ENCODE measurements at places on chromosomes 2 and 18. TPM values are rescaled to one million over a fixed set of nuclear protein-coding genes. Genes with fewer than 3 reads are reported as not detected.

SCN7A gene
- not detected for total RNA-seq

CFAP53 gene
- total RNA-seq: 0.46 TPM

- DNase-seq: no peak
These were observed 72.1 kb downstream of the CABLES1 start for GRCh38 chr18:23207191-23207955.

GRCh38 chr2:237625216-237625705 is 2.1 kb upstream of the LRRFIP1 start:
- DNase-seq: no peak

DNA sequence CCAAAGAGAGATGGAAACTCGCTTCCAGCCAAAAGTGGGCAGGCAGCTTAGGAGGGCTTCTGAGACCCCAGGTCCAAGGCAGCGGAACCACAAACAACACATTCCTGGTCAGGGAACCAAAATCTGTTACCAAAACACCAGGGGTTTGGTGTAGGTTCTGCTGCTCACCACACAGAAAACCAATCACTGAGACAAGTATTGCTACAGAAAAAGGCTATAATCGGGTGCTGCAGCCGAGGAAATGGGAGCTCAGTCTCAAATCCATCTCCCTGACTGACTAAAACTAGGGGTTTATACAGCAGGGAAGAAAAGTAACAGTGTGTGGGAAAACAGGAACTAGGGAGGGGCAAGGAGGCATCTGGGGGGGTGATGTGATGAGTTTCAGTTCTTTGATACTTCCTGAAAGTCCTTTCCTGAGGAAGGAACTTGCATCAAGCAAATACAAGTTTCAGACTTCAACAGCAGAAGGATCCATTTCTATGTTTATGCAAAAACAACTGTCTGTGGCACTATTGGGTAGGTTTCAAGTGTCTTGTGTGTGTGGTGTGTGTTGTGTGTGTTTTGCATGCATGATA is 108.0 kb downstream of the FAM168B start:
- DNase-seq: no peak

GRCh38 chr2:128457006-128457604 is 138.4 kb upstream of the HS6ST1 start:
- DNase-seq: no peak

- DNase-seq: no peak
These were observed 30.3 kb upstream of the ACYP2 start for GRCh38 chr2:54085069-54085468.
